ENCODE measurements at places on chromosomes 2 and 18.

DNA sequence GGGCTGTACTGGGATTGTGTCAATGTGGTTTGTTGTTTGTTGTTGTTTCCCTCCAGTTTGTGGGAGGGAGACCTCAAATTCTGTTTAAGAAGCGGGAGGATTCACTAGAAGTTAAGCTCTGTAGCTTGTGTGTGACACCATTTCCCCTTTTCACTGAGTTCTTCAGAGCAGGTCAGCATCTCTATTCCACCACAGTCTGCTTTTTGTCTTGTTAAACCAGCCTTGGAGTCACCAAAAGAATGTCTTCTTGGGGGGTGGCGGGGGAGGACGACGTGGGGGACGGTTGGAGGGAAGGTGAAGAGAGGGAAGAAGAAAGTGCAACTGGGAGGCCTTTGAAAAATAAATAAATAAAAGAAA lies 2.3 kb upstream of the BCL11A start:
- no peak for DNase-seq

DNA sequence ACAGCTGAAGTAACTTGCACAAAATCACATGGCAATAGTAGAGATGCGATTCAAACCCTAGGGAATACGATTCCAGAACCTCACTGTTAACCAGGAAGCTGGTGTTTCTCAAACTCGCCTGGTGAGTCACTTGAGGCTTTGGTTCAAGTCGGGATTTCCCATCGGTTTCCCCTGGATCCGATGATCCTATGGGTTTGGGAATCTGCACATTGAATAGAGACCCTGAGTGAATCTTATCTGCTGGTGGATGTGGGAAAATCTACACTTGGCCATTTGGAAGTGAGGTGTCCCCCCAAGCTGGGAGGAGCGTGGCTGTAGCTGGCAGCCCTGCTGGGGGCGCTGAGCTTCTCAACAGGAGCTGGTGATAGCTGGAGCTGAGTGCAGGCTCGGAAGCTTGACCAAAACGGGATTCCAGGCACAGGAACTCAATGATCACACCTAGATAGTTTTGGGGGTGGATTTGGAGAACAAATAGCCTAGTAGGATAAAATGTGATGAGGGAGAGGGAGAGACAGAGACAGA lies 135.4 kb downstream of the PRKCE start:
- no peak for DNase-seq

DNA sequence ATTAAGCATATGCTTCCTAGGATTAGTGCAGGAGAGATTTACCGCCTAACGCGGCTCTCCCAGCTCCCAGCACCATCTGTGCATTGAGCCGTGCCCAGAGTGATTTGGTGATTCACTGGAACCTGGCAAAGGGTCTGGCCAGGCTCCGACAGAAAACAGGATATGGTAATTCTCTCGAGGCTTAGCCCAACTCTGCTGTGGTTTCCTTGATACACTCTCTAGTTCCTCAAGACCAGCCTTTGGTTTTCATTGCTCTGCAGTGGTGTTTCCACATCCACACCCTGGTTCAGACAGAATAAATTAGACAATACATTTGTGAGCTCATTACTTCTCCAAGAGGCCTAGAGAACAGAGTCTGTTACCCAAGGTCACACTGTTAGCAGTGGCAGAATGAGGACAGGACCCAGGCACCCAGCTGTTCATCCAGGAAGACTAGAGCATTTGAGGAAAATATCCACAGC lies 23.0 kb upstream of the SMAD2 start:
- no peak for DNase-seq

GRCh38 chr2:162085090-162085891 lies 11.3 kb upstream of the DPP4 start:
- no peak for DNase-seq

DNA sequence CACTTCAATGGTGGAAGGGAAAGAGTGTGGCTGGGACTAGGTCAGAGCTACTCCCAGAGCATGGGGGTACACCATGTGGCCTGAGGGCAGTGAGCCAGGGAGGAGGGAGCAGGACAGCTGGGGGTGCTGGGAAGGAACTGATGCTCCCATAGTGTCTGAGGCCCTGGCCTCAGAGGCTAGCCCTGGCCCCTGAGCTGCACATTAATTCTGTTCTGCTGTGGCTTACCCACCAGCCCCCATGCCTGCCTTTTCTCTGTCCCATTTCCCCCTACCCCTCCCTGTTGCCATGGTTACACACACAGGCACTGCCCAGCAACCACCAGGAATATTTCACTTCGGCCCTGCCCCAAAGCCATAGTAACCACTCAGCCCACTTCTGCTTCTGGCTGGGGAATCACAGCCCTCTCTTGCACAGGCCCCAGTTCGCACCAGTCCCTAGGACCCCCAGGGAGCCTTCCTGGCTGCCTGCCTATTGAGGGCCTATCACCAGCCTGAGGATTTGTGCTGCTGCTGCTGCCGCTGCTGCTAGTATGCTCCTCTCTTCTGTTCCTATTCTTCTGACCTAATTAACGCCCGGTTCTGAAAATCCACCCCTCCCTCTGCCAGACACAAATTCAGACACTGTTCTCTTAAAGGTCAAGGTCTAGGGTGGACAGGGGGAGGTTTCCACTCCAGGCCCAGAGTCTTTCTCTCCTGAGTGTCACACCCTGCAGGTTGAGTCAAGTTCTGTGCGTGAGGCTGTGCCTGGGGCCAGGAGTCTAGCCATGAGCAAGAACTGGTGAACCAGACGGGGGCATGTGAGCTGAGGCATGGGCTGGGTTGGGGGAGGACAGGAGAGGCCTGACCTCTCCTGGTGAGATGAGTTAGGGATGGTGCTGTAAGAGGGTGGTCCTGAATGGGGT lies 87.1 kb upstream of the MCFD2 start:
- peak; percentile 90 for DNase-seq

DNA sequence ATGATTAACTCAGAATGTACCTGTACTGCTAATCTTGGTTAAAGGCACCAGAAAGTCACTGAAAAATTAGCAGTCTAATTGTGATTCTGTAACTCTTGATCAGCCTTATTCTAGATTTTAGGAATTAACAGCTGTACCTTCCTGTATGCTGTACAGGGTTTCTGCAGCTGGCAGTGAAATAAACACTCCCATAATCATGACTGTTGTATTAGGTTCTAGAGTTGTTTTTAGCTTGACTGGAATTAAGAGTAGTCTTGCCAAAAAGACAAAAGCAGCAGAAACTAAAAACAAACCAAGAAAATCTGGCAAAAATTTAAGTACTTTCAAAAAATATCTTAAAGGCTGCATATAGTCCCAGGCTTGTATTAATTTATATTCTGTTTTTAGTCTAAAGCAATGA lies 103.5 kb downstream of the SOS1 start:
- no peak for DNase-seq

DNA sequence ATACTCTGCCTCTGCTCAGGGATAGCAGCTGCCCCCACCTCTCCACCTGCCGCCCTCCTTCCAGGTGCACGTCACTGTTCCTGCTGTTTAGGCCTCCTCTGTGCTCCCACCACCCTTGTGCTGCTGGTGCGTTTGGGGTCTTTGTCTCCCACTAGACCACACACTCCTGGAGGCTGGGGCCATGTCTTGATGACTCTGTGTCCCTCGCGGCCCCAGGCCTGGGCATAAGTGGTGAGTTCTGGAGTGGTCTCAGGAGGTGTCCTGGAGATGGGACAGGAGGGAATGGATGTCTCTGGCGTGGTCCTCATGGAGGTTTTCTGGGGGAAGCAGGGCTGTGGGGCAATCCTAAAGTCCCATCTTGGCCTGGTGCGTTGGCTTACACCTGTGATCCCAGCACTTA lies 132.1 kb downstream of the TFCP2L1 start:
- no peak for DNase-seq

- DNase-seq = no peak
These were observed 4.8 kb upstream of the ZNF532 start for GRCh38 chr18:58859907-58860306.

- DNase-seq = no peak
These were observed 42.0 kb upstream of the UBE2E3 start for GRCh38 chr2:180938451-180938850.

DNA sequence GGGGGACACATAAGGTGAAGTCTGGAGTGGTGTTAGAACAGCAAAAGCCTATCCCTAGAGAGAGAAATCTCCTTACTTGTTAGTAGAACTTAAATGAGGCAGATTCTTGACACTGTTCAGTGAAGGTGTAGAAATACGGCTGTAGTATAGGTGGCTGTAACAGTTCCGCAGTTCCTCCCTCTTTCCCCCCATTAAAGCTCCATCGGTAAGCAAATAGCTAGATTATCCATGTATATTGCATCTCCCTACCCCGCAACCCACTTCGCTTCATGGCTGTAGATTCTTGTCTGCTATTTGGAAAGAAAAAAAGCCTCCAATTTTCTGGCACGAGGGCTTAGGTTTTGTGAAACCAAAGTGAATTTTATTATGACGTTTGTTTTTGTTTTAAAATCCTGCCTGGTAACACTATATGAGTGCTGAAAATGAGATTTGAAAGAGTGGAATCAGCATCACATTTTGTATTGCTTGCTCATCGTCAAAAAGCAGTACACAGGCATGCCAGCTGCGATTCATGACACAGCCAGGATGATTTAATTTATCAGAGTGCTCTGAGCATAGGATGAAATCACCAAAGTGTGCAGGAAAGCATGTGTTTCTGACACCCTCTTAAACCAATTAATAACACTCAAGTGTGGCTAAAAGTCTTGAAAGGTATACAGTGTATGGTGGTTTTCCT lies 1.4 kb downstream of the FAM171B start:
- peak; percentile 44 for DNase-seq

DNA sequence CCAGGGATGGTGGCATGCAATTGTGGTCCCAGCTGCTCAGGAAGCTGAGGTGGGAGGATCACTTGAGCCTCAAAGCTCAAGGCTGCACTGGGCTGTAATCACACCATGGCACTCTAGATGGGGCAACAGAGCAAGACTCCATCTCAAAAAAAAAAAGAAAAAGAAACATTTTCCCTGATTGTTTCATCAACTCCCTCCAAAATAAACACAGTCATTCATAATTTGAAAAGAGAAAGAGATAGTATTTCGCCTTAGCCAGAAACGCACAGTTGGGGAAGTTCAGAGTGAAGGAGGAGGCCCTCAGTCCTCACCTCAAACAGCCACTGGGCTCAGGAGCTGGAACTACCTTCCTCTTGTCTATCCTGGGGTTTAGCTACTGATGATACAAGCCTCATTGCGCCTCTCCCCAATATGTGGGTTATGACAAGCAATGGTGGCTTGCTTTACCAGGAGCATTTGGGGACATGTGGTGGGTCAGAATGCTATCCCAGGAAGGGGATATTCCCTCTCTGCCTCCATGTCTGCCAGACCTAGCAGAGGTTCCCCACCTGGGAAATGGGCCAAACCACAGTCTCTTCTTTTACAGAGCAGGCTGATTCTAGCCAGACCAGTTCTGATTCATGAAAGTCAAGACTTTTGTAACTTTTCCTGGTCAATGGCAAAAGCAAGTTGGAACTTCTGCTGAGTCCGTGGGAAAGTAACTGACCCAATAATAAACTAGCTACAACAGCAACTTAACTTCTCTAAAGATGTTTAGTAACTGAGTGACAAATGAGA lies 22.2 kb upstream of the TMEM87B start:
- DNase-seq = no peak

GRCh38 chr2:101770726-101771125 lies 73.2 kb downstream of the MAP4K4 start:
- peak; percentile 41 for DNase-seq

- DNase-seq = no peak
These were observed 99.9 kb downstream of the USP34 start for GRCh38 chr2:61371027-61371426.

DNA sequence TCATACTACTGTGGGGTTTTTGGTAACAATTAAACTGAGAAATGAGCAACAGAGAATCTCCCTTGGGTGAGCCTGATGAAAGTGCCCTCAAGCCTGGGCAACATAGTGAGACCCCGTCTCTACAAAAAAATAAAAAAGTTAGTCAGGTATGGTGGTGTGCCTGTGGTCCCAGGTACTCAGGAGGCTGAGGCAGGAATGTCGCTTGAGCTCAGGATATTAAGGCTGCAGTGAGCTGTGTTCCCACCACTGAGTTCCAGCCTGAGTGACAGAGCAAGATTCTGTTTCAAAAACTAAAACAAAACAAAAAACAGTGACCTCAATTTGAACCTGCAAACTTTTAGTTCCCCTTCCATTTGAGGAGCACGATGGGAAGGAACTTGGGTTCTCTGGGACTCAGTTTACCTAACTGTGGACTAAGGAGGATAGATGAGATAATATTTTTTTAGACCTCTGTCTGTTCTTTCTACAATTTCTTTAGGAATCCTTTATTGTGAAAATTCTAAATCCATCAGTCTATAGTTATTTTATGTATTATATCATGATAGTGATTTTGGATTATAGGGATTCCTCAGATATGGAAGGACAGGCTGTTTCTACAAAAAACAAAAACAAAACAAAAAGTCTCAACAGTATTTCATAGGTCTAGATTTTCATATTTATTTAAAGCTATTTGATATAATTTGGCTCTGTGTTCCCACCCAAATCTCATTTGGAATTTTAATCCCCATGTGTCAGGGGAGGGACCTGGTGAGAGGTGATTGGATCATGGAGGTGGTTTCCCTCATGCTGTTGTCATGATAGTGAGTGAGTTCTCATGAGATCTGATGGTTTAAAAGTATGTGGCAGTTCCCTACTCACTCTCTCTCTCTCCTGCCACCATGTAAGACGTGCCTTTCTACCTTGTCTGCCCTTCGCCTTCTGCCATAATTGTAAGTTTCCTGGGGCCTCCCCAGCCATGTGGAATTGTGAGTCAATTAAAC lies 178.6 kb downstream of the MYCN start:
- no peak for DNase-seq

- DNase-seq = no peak
These were observed 7.1 kb upstream of the ZFP36L2 start for GRCh38 chr2:43233218-43234212.

GRCh38 chr2:128414946-128415778 lies 96.5 kb upstream of the HS6ST1 start:
- DNase-seq = no peak

DNA sequence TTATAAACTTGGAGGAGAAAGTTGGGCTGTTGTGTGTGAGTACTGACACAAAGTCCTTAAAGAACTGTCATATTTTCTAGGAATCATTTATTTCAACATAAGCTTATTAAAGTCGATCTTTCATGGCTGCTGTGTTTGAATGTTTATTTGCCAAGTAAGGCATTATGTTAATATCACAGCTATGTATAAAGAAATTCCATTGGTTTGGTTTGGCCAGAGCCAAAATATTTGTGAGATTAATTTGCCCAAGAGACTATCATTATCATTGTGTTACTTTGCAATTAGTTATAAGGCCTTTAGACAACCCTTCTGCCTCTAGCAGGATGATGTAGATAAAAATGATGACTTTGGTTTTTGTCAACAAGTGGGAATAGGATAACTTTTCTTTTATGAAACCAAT lies 240.6 kb upstream of the NT5C1B start:
- DNase-seq = no peak

- peak; percentile 100 for DNase-seq
These were observed at the start of gene TMEM185B for GRCh38 chr2:120223034-120223912. TMEM185B (minus strand) TSS chr2:120223400; CDS start chr2:120222976, 424 bp downstream.

- DNase-seq = peak; percentile 77
These were observed 494 bp downstream of the HNRNPLL start for GRCh38 chr2:38602136-38602731.

All from SK-N-SH (cell line).